ENCODE measurements at places on chromosomes 6 and 20. TPM values are rescaled to one million over a fixed set of nuclear protein-coding genes. Genes with fewer than 3 reads are reported as not detected.

Gene SYNDIG1
- 0.80 TPM for total RNA-seq

Gene SRMS
- total RNA-seq: not detected

Gene MARCKS
- total RNA-seq: 215 TPM

Gene ULBP3
- 27.3 TPM for total RNA-seq

Gene TUBB2B
- 104 TPM for total RNA-seq

Gene SF3B5
- total RNA-seq: 200 TPM

Gene CALHM4
- total RNA-seq: not detected

Gene RSPO4
- total RNA-seq: not detected

Gene DUSP15
- 1.9 TPM for total RNA-seq

Gene SYNGAP1
- total RNA-seq: 1.1 TPM

Gene GSTA1
- not detected for total RNA-seq

Gene TMC2
- total RNA-seq: not detected

Gene SRC
- total RNA-seq: 7.6 TPM

Gene SLC22A2
- total RNA-seq: 1.1 TPM

Gene LAMA4
- total RNA-seq: 76.5 TPM

Gene CLPSL1
- not detected for total RNA-seq

Gene LHFPL5
- not detected for total RNA-seq

Gene NOX3
- not detected for total RNA-seq

Gene TPMT
- total RNA-seq: 26.7 TPM

Gene TBCC
- 68.0 TPM for total RNA-seq

Gene THEMIS
- not detected for total RNA-seq

Gene LRRN4
- total RNA-seq: 0.15 TPM

Gene CFAP206
- not detected for total RNA-seq

Gene PTK6
- not detected for total RNA-seq

Gene GSTA2
- total RNA-seq: not detected

Gene CPNE5
- 0.63 TPM for total RNA-seq

Gene JAG1
- total RNA-seq: 62.5 TPM

All from Daoy (cell line).